ENCODE measurements at places on chromosomes 7 and 10. TPM values are rescaled to one million over a fixed set of nuclear protein-coding genes. Genes with fewer than 3 reads are reported as not detected.

CASP7 gene
- 5.7 TPM for total RNA-seq

- no peak for DNase-seq
Observed at GRCh38 chr7:39084349-39084748, 106.6 kb downstream of the POU6F2 start.

- no peak for DNase-seq
Observed at GRCh38 chr10:101283762-101284100, 54.5 kb upstream of the LBX1 start.

DNA sequence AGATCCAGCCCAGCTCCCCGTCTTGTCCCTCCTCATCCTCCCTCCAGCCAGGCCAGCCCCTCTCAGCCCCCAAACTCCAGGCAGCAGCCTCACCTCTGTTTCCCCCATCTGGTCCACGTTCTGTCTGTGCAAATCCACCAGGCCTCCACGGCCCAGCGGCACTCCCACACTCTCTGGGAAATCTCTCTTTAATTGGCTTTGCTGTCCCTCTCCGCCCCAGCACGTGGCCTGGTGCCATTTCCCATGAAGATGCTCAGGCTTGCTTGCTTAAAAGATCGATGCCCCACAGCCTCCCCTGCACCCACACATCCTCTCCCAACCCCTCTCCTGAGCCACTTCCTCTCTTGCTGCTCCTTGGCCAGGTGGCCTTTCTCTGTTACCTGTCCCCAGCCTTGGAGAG, 39.3 kb downstream of the PRF1 start:
- no peak for DNase-seq

CLDN3 gene
- 24.1 TPM for total RNA-seq

PTPN20 gene
- total RNA-seq: not detected

GRID1 gene
- 0.82 TPM for total RNA-seq

- no peak for DNase-seq
Observed at GRCh38 chr10:25530306-25530705, 355.5 kb downstream of the GPR158 start.

- no peak for DNase-seq
Observed at GRCh38 chr7:91915401-91916050, 25.1 kb upstream of the AKAP9 start.

DNA sequence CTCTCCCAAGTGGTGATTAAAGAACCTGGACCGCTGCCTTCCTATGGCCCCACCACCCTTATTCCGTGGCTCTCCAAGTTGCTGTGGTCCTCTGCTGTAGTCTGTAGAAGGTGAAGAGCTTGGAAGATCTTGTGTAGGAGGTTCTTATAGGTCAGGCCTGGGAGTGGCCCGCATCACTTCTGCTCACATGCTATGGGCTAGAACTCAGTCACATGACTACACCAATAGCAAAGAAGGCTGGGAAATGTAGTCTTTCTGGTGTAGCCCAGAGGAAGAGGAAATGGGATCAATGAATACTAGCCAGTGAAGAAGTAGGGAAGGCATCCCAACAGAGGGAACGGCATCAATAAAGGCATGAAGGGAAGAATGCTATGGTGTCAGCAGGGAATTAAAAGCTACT, 41.3 kb upstream of the AOAH start:
- DNase-seq: peak; percentile 54

DNA sequence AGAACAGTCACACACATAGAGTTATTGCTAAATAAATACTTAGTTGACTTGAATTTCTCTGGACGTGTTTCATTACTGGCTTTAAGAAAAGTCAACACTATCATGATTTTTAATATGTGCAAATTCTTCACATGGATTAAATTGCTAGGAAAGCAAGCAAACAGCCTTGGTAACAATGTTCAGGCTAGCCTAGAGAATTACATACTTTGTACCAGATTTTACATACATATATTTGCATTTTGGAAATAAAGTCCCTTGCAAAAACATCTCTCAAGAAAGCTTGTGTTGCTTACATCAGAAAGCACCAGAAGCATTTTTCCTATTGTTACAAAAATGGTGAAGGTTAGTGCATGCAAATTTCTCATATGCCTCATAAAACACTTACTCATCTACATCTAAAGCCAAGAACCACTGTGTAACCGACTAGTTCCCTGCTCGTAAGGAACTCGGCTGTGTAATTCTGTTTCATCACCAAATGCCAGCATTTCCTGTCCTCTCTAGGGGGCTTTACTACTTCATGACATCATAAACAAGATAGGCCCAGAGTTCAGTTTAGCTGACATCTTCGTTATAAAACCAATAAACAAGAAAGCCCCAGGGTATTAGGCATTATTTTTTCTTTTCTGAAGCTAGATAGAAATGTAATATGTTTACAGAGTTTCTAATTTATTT, 87.8 kb downstream of the CFAP58 start:
- DNase-seq: no peak

DNA sequence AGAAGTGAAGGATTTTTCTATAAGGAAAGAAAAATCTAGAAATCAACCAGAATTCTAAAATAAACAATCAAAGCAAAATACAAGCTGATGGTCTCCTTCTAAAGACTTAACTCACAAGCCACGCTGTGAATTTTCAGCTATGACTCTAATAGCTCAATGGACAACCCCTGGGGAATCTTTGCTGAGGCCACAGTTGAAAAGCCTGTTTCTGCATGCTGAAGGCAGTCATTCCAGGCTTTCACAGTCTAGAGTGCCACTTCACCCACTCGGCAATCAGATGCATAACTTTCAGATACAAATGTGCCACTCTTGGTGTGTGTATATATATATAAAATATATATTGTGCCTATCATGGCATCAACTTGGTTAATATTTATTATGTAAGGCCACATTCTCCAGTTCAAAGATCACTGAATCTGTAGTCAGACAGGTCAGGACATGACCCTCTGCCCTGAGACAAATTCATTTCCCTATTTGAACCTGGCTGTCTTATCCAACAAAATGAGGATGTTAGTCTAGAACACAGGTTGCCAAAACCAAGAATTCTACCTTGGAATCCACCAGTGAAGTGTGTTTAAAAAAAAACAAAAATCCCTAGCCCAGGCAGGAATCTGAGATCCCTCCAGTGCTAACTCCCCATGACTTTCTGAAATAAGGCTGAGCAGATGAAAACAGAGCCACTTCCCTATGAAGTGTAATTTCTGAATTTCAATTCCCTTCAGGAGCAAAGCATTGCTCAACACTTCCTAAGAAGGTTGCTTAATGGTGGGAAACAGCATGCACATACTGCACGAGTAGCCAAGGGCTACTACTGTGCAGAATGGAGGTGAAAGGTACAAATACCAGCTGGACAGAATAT, 9.9 kb downstream of the LIPA start:
- no peak for DNase-seq

- no peak for DNase-seq
Observed at GRCh38 chr10:131531265-131532190, 220.0 kb upstream of the TCERG1L start.

DNA sequence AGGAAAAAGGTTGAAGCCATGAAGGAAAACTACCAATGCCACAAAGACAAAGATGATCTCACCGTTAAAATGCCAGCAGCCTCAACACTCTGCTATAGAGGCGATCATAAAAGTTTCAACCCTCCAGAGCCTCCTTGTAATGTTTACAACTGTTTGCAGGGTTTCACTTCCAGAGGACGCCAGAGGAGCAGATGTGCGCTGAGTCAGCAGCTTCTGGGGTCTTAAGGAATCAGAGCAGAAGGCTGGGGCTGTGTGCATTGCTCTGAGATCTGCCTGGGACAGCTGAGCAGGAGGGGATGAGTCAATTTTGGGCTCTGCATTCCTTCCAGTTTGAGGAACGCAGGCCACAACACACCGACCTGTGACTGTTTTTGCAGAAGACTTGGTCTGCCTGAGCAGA, 98.3 kb downstream of the TMEM130 start:
- DNase-seq: peak; percentile 49

GRCh38 chr7:134301592-134301991, 15.1 kb downstream of the SLC35B4 start:
- no peak for DNase-seq

DNA sequence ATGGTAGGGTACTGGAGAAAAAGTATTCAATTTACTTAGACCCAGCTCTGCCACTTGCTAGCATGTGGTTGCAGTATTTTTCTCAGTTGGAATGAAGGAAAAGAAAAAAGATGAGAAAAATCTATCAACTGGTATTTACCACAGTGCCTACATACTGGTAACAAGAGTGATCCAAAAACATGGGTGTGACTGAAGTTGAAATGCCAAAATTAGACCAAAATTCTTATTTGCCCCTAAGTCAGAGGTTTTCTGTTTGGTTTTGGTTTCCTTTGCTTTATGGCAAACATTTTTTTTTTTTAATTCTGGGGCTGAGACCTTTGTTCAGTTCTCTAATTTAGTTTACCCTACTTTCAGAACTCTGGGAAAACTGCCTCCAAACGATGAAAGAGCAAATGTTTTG, 12.3 kb downstream of the HYCC1 start:
- DNase-seq: no peak

GRCh38 chr7:3527496-3528124, 226.6 kb downstream of the SDK1 start:
- DNase-seq: no peak

DNA sequence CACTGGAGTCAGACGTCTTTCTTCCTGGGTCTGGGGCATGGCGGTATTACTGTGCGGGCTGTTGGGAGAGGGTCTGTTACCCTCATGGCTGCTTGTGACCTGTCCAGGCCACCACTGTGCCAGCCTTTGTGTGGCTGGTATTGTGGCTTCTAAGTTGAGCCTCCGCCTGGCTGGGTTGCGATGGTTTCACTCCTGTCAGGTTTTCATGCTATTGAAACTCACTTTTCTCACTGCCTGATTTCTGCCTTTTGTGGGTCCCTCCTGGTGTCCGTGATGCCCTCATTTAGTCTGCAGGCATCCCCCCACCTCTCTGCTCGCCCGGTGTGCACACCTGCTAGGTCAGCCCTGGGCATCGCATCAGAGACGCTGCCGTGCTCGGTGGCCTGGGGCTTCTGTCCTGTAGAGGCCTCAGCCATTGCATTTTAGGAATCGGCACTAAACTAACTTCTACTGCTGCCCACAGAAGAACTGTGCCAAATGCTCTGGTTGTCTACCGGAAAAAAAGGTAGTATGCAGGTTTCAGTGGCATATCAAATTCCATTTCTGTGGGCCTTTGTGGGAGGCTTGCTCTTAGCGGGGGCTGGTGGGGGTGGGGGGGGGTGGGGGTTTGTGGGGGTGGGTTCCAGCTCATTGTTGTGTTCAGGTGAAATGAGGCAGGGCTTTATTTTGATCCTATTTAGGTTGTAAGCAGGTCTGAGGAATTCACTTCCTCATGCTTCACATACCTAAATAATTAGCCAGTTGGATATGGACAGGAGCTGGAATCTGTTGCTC, 64.3 kb downstream of the MGMT start:
- peak; percentile 73 for DNase-seq

DNA sequence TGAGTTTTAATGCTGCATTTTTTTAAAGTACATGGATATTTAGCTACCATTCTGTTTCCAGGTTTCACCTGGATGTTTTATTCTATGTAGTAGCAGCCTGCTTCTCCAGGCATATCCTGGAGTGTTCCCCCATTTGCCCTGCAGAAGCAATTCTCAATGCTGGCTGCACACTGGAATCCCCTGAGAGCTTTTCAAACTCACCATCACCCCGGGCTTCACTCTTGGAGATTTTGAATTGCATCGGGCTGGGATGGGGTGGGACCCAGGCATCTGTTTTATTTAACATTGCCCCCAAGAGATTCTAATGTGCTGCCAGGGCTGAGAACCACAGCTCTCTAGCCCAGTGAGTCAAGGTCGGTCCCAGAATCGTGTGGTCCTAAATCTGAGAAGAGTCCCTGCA, 113.2 kb upstream of the MACROH2A2 start:
- DNase-seq: no peak
